ENCODE measurements at places on chromosomes 1 and 21.

DNA sequence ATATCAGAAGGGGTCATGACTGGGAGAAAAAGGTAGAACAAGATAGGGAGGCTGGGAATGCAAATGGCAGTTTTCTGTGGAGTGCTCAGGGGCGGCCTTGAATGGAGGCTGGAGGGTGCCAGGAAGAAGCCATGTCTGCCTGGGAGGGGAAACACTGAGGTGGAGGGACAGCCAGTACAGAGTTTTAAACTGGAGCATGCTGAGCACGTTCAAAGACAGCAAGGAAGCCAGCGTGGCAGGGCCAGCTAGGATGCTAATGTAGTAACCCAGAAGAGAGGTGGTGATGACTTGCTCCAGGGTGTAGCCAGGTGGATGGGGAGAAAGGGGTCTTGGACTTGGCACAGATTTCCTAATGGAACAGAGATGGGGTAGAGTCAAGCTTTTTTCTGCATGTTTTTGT is 445.8 kb upstream of the VAMP3 start:
- DNase-seq: no peak

DNA sequence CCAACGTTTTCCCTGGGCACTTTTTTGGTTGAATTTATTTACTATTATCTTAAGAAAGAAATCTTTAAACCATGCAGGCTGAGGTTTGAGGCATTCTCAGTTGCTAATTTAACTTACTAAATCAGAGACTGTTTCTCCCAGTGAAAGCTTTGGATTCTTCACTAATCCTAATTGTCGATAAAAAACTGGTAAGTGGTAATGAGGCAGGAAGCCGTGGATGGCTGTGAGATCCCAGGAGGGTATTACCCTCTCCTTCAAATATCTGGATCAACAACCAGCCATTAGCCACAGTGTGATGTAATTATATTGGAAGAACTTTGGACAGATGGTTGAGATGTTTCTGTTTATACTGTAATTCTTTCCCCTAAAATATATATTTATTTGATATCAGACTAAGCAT is 485.0 kb downstream of the DISC1 start:
- DNase-seq: no peak

DNA sequence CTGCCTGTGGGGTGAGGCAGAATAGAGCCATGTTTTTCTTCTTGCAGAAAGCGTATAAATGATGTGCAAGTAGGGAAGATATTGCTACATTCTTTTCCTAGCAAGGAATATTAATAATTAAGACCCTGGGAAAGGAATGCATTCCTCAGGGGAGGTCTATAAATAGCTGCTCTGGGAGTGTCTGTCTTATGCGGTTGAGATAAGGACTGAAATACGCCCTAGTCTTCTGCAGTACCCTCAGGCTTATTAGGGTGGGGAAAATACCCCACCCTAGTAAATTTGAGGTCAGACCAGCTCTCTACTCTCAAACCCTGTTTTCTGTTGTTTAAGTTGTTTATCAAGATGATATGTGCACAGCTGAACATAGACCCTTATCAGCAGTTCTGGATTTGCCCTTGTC is 155.9 kb upstream of the HMCN1 start:
- no peak for DNase-seq

DNA sequence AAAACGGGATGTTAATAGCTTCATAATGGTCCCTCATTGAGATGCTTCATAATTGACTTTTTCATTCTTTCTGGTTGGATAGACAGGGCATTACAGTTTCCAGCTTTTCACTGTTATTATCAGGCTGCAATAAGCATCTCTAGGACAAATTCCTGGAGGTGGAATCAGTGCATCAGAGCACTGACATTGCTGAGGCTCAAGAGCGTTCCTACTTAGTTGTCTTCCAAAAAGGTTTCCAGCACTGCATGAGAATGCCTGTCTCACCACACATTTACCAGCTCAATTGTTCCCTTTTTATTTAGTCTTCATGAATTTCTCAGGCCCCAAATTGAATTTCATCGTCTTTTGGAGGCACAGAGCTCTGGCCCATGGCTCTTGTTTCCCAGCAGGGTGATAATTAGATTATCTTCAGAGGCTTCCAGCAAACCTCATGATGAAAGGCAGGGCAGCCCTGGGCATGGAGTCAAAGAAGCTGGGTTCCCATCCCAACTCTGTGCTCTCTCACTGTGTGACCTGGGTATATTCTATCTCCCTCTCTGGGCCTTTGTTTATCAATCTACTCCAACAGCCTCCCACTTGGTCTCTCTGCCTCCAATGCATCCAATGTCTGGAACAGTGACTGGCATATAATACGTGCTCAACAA is 451.4 kb downstream of the PTPRU start:
- no peak for DNase-seq

DNA sequence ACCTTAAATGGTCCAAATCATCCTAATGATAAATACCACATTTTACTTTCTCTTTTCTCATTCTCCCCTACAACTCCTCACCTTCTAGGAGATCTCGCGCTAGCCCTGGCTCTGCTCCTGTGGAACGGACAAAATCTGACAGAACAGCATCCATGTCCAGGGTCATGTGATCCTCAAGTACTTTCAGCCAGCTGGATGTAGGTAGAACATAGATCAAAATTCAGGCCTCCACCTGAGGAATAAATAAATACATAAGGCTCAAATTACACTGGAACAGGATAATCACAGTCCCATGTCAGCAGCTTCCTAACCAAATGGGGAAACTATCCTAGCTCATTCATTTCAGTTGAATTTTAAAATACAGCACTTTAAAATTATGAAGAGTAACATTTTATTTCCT is 33.2 kb downstream of the OTUD7B start:
- DNase-seq: no peak

DNA sequence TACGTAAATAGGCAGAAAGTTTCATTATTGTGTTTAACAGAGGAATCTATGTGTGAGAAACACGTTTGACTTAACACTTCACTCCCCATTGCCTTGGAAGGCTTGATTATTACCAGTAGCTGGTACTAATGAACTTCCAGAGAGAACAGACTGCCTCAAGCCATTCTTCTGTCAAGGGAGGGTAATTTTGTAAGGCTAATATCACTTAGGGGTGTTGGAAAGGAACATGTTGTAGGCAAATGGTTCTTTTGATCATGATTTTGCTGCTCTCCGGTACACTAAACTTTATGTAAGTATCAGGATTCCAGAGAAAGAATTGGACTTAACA is 1.8 kb downstream of the LAMC1 start:
- no peak for DNase-seq

- no peak for DNase-seq
These were observed 36.7 kb downstream of the FAAP20 start for GRCh38 chr1:2157856-2158255.

DNA sequence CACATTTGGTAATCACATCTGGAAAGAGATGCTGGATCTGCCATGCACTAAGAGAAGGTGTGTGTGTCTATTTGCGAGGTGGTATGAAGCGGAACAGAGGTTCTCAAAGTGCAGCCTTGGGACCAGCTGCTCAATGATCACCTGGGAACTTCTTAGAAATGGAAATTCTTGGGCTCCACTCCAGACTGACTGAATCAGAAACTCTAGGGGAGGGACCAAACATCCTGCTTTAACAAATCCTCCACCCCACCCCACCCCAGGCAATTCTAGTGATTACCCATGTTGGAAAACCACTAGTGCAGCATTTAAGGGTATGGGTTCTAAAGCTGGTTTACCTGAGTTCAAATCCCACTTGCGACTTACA is 143.9 kb upstream of the JUN start:
- DNase-seq: no peak

DNA sequence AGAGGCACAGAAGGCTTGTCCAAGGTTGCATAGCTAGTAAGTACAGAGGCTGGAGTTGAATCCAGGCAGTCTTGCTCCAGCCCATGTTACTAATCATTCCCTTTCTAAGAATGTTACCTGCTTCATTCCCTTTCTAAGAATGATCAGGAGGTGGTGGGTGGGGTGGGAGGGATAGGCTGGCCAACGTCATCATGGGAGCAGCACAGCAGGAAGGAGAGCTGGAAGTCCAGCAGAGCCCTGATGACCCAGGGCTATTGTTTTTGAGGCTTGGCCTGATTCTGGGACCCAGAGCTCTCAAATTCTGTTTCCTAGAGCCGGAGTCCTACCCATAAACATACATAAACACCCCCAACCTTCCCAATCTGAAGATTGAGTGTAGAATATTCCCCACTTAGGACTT is 11.8 kb upstream of the CSF1 start:
- DNase-seq: no peak
